ENCODE measurements at places on chromosomes 6 and 20. TPM values are rescaled to one million over a fixed set of nuclear protein-coding genes. Genes with fewer than 3 reads are reported as not detected.
A peak's percentile ranks its signal among the peaks of the same experiment; 100 is the strongest.

GRCh38 chr6:36962874-36963273 is 8.3 kb downstream of the PI16 start:
- no peaks in the 10 kb centered on the region for H3K4me1 ChIP-seq
- no peaks in the 10 kb centered on the region for H3K27me3 ChIP-seq
- H3K4me3 ChIP-seq: no peak overlapping the region
- H3K36me3 ChIP-seq: peaks cover 15% of the 10 kb centered on the region
- DNase-seq: peak; percentile 95
- no peak overlapping the region for H3K27ac ChIP-seq

DNA sequence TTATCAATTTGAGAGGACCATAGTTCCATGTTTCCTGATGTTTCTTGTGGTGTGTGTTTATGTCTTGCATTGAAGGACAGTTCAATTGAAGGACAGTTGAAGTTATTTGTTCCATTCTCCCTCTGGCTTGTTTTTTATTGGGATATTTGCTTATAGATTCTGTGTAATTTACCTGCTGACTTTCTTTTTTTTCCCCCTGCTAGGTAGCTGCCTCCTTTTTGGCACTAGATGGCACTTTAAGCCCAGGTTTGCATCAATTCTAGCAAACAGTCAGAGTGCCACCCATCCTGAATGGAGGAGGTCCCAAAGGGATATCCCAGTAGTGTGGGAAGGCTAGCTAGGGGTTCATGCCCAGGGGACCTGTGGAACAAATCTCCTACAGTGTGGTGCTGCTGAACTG is 78.1 kb downstream of the CFAP61 start:
- peak; percentile 57 for DNase-seq
- no peaks in the 10 kb centered on the region for H3K27me3 ChIP-seq
- peak overlapping the region; percentile 10 for H3K4me3 ChIP-seq
- no peak overlapping the region for H3K27ac ChIP-seq

DNA sequence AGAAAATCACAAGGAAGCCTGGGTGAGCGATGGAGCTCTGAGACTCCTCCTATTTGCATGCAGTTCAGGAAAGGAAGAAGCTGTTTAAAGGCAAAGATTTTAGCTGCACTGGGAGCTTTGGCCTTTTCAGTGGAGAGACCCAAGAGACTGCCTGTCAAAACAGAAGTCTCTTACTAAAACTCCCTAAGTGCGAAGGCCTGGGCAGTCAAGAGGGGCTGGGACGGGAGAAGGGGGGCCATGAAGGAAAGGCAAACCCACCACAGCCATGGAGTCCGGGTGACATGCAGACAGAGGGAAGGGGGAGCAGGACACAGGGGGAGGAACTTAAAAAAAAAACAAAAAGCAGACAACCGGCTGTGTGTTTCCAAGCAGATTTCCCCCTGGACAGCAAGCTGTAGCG is 537.6 kb upstream of the NOX3 start:
- no peaks in the 10 kb centered on the region for H3K36me3 ChIP-seq
- DNase-seq: no peak
- H3K4me1 ChIP-seq: no peaks in the 10 kb centered on the region
- no peak overlapping the region for H3K4me3 ChIP-seq

DNA sequence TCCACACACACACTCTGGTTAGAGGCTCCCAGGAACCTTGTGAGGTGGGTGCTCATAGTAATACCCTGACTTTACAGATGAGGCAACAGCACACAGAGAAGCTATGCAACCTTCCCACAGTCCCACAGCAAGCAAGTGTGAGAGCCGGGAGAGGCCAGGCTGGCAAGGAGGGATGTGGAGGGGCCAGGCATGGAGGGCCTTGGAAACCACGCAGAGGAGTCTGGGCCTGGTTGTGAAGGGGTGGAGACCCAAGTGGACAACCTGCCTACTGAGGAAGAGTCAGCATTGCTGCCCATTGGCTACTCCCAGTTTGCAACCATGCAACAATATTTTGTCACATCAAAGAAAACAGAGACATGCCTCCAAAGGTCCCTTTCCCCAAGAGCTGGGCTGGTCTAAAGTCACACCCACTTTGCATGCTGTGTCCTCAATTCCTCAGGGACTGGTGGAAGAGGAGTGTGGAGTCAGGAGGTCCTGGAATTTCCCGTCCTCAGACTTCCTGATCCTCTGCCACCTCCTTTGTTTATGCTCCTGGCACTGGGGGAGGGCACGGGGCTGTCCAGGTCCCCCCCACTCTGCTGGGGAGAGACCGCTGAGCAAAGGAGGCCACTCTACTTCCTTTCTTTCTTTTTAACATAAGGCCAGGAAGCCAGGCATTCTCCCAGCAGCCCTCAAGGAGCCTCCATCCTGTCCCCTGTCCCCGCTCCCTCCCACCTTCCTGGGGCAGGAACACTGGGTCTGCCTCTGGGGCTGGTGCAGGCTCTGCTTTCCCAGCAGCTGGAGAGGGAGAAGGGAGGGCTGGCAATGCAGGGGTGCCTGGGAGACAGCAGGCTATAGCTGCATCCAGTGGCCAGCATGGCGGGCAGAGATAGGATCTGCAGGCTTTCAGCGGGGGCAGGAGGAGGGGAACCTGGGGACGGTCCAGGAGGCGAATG is 68.3 kb downstream of the NOL4L start:
- DNase-seq: peak; percentile 71
- H3K27ac ChIP-seq: peak overlapping the region; percentile 24
- H3K27me3 ChIP-seq: no peaks in the 10 kb centered on the region
- H3K36me3 ChIP-seq: no peaks in the 10 kb centered on the region
- no peaks in the 10 kb centered on the region for H3K4me1 ChIP-seq

GRCh38 chr6:103895136-103895535 is 964.6 kb downstream of the HACE1 start:
- H3K27ac ChIP-seq: no peak overlapping the region
- no peak overlapping the region for H3K4me3 ChIP-seq
- no peaks in the 10 kb centered on the region for H3K27me3 ChIP-seq
- no peaks in the 10 kb centered on the region for H3K4me1 ChIP-seq
- H3K36me3 ChIP-seq: no peaks in the 10 kb centered on the region
- no peak for DNase-seq

GRCh38 chr6:163579111-163579879 is 164.8 kb downstream of the QKI start:
- DNase-seq: peak; percentile 71
- no peak overlapping the region for H3K4me3 ChIP-seq
- no peaks in the 10 kb centered on the region for H3K27me3 ChIP-seq
- H3K36me3 ChIP-seq: no peaks in the 10 kb centered on the region
- peaks cover 4% of the 10 kb centered on the region for H3K4me1 ChIP-seq

GRCh38 chr6:7008451-7008988 is 99.2 kb upstream of the RREB1 start:
- peak; percentile 48 for DNase-seq
- no peaks in the 10 kb centered on the region for H3K4me1 ChIP-seq
- no peaks in the 10 kb centered on the region for H3K36me3 ChIP-seq
- no peaks in the 10 kb centered on the region for H3K27me3 ChIP-seq
- H3K4me3 ChIP-seq: no peak overlapping the region

DNA sequence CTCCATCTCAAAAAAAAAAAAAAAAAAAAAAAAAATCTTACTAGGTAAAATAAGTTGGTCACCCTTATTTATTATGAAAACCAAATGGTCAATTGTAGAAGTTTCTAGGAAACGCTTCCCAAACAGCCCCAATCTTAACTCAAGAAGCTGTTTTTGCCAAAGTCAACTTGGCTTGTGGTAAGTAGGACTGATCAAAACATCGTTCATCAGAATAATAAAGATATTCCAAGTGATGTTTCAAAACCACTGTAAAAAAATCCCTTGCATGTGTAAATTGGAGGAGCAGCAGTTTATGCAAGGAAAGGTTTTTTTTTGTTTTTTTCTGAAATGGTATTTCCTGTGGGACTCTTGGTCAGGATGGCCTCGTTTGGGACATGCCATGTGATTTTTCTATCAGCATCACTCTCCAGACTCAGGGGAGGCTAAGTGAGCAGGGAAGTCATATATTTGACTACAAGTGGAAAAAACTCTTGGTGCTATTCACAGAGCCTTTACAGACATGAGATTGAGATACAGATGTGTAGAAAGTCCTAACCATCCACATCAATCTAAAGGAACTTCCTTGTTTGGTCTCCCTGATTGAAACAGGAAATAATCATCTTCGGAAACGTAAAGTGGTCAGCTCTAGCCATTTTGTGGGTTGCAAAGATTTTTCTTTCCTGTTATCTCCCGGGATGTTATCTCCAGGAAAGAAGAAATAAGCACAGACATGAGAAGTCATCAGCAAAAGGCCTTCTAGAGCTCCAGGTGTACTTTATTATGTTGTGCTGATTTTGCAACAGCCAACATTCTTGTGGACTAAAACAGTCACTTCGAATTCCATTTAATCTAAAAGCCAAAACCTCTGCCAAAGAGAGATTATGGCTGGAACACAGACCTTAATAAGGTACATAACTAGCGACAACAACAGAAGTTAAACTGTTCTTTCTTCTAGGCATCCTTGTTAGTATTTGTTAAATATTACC is 177.8 kb downstream of the EDN1 start:
- no peak overlapping the region for H3K4me3 ChIP-seq
- H3K4me1 ChIP-seq: peaks cover 5% of the 10 kb centered on the region
- H3K36me3 ChIP-seq: no peaks in the 10 kb centered on the region
- no peak overlapping the region for H3K27ac ChIP-seq
- DNase-seq: no peak
- no peaks in the 10 kb centered on the region for H3K27me3 ChIP-seq

- H3K4me3 ChIP-seq: no peak overlapping the region
- peaks cover 17% of the 10 kb centered on the region for H3K4me1 ChIP-seq
- peak; percentile 85 for DNase-seq
- H3K36me3 ChIP-seq: no peaks in the 10 kb centered on the region
Observed at GRCh38 chr20:12925210-12925755, 83.5 kb upstream of the SPTLC3 start.

GRCh38 chr6:106536851-106537250 is 92.4 kb downstream of the RTN4IP1 start:
- no peak for DNase-seq
- no peaks in the 10 kb centered on the region for H3K4me1 ChIP-seq
- H3K36me3 ChIP-seq: no peaks in the 10 kb centered on the region
- no peaks in the 10 kb centered on the region for H3K27me3 ChIP-seq

DNA sequence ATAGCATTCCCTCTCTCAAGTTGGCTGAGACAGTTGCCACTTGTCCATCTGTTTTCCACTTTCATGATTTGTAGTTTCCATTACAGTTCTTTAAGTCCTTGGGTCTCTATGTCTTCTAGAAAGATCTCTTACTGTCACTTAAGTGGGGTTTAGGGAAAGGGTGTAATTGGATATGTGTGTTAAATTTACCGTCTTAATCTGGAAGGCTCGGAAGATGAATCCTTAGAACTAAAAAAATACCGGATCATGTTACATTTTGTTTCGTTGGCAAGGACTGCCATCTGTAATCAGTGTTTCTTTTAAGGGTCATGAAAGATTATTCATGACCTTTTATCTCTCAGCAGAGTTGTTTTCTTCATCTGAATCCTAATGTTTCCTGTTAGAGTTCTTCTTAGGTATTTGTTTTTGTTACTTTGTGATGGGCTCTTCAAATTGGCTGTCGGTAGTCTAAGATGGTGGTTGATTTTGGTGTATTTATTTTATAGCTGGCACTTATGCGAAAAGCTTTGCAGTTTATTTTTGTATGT is 21.8 kb upstream of the BTBD3 start:
- DNase-seq: no peak
- peaks cover 9% of the 10 kb centered on the region for H3K36me3 ChIP-seq
- no peak overlapping the region for H3K27ac ChIP-seq
- H3K27me3 ChIP-seq: no peaks in the 10 kb centered on the region
- H3K4me3 ChIP-seq: no peak overlapping the region
- no peaks in the 10 kb centered on the region for H3K4me1 ChIP-seq

DNA sequence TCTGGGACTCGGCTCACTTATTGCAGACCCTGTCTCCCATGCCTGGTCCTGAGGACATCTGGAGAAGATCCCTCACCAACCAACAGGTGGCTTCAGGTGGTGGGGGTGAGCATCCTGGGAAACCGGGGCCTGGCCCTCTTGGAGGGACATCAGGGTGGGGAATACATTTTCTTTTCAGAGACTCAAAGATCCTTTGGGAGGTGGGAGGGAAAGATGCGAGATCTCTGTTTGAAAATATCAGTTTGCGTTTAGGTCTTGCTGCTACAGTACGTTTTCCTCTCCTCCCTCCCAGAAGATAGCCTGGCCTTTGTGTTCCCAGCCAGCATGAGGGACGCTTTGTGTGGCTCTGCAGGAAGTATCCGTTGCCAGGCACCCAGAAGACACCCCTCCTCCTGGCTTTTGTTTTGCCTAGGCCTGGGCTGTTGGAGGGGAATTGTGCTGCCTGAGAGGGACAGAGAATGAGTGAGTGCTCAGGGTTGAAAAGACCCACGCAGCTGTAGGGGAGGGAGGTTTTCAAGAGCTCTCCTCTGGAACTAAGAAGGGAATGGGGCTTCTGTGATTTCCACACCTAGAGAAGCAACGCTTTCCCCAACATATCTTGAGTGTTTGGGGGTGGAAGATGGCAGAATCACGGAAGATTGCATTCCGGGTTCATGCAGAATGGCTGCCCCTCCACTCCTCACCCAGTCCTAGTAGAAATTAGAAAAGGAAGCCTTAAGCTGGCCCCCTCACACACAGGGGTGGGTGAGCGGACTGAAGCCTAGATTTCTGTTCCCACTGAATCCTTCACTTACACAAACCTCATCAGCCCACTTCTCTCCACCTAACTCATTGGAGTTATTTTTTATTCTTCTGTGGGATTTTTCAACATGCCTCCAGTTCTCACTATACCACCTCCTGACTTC is 22.0 kb upstream of the SLC2A12 start:
- peak overlapping the region; percentile 75 for H3K4me3 ChIP-seq
- no peaks in the 10 kb centered on the region for H3K36me3 ChIP-seq
- peak; percentile 93 for DNase-seq
- peak overlapping the region; percentile 96 for H3K27ac ChIP-seq
- H3K27me3 ChIP-seq: no peaks in the 10 kb centered on the region
- peaks cover 6% of the 10 kb centered on the region for H3K4me1 ChIP-seq

- H3K27ac ChIP-seq: no peak overlapping the region
- H3K4me1 ChIP-seq: no peaks in the 10 kb centered on the region
- no peaks in the 10 kb centered on the region for H3K27me3 ChIP-seq
- DNase-seq: no peak
Observed at GRCh38 chr6:30964075-30964474, 19.4 kb upstream of the MUC21 start.

TPD52L1 gene
- total RNA-seq: 23.1 TPM

SNAP91 gene
- 1.2 TPM for total RNA-seq

DLGAP4 gene
- total RNA-seq: 62.9 TPM

TREM1 gene
- not detected for total RNA-seq

All from endodermal cell (in vitro differentiated cells).